ENCODE measurements at places on chromosomes 7 and 10. TPM values are rescaled to one million over a fixed set of nuclear protein-coding genes. Genes with fewer than 3 reads are reported as not detected.
A peak's percentile ranks its signal among the peaks of the same experiment; 100 is the strongest.

- H3K27me3 ChIP-seq: no peaks in the 10 kb centered on the region
- no peak overlapping the region for H3K27ac ChIP-seq
- H3K4me3 ChIP-seq: no peak overlapping the region
- no peak for DNase-seq
- peaks cover 66% of the 10 kb centered on the region for H3K36me3 ChIP-seq
- H3K4me1 ChIP-seq: peaks cover 6% of the 10 kb centered on the region
These were observed 8.1 kb downstream of the ZNF746 start for GRCh38 chr7:149489391-149490024.

DNA sequence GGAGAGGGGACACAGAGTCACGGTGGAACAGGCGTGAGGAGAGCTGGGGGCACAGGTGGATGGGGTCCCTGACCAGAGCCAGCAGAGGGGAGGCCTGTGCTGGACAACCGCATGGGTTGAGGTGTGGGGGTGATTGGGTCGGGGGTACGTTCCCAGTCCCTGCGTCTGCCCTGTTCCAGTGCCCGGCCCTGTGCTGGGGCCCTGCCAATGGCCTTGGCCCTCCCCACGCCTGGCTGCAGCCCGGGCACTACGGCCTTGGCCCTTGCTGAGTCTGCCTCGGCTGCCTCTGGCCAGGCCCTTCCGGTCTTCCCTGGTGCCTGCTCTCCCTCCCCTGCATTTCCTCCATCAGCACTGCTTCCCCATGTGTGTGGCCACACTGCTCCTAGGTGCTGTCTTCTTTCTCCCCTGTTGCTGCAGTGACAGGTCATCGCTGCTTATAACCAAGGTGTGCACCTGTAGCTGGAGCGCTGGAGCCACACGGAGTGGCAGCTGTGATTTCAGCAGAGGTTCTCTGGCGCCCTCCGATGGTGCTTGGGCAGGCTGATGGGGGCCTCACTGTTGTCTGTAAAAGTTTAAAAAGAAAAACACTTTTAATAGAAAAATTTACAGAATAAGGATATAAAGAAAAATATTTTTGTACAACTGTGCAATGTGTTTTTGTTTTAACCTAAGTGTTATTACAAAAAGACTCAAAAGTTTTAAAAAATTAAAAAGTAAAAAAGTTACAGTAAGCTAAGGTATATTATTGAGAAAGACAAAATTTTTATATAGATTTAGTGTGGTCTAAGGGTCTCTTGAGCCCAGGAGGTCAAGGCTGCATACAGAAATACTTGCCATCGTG, 45.2 kb upstream of the BHLHA15 start:
- H3K27ac ChIP-seq: peak overlapping the region; percentile 4
- DNase-seq: peak; percentile 80
- H3K36me3 ChIP-seq: no peaks in the 10 kb centered on the region
- no peaks in the 10 kb centered on the region for H3K27me3 ChIP-seq
- H3K4me3 ChIP-seq: no peak overlapping the region
- peaks cover 5% of the 10 kb centered on the region for H3K4me1 ChIP-seq

DNA sequence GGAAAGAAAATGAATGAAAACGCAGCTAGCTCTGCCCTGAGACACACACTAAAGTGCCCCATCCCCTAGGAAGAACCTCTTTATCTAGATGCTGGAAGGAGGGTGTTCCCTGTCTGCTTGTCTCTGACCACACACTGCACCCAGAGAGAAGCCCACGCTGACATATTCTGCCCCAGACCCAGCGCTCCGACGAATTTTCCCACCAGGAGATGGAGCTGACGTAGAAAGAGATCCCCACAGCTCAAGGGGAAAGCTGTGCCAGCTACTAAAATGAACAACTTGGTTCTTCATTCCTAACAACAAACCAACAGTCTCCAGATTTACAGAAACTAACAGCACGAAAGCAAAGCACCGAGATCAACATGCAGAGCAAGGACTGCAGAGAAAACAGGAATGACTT, 73.3 kb downstream of the KIAA1549 start:
- H3K27ac ChIP-seq: no peak overlapping the region
- peaks cover 3% of the 10 kb centered on the region for H3K27me3 ChIP-seq
- H3K36me3 ChIP-seq: no peaks in the 10 kb centered on the region
- H3K4me3 ChIP-seq: no peak overlapping the region

DNA sequence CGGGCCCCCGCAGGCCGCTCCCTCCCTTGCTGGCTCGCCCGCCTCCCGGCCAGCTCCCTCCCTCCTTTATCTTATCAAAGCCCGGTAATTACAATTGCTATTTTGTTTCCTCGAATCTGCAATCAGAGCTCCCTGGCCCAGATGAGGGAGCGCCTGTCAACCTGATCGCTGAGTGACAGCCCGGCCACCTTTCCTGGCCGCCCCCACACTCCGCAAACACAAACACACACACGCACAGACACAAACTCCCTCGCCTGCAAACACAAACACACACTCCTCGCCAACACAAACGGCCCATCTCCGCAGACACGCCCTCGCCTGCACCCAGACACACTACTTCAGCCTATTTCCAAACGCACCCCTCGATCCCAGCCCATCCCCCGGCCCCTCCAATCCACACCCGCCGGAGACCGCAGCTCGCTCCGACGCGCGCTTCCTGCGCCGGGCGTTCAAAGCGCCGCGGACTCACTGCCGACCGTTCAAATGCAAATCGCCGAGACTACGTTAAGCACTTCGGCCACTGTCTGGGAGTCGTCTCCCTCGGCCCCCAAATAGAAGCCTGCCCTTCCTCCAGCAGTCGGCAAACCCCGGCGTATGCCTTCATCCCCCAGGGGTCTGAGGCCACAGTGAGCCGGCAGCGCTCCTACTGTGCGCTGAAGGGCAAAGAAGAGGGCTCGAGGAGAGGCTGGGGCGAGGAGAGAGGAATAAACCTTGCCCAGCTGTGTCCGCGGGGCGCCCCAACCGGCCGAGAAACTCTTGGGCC, 3.0 kb upstream of the FGF8 start:
- H3K27me3 ChIP-seq: peaks cover 29% of the 10 kb centered on the region
- H3K4me1 ChIP-seq: peaks cover 46% of the 10 kb centered on the region
- no peak overlapping the region for H3K27ac ChIP-seq
- peak; percentile 53 for DNase-seq
- peak overlapping the region; percentile 59 for H3K4me3 ChIP-seq

Gene PDE1C
- total RNA-seq: not detected

DNA sequence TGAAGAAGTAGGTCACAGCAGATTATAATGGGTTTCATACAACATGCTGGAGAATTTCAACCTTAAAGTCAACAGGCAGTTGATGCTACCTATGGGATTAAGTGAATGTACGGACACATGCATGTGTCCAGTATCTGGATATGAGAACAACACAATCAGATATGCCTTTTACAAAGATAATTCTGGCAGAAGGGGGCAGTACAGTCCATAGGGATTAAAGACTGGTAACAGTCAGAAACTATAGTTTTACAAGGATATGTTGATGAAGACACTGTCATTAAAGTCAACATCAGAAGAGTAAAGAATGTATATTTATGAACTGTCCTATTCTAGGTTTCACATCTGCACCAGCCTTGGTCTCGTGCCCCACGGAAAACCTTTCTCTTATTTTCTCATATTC, 41.5 kb downstream of the ANKMY2 start:
- no peak overlapping the region for H3K27ac ChIP-seq
- H3K36me3 ChIP-seq: peaks cover 23% of the 10 kb centered on the region
- no peak overlapping the region for H3K4me3 ChIP-seq

GRCh38 chr10:70007116-70007820, 45.4 kb upstream of the MACROH2A2 start:
- H3K27me3 ChIP-seq: peaks cover 30% of the 10 kb centered on the region
- DNase-seq: no peak
- H3K4me3 ChIP-seq: no peak overlapping the region

- no peak overlapping the region for H3K27ac ChIP-seq
- no peaks in the 10 kb centered on the region for H3K27me3 ChIP-seq
- no peak for DNase-seq
- peaks cover 44% of the 10 kb centered on the region for H3K36me3 ChIP-seq
- no peak overlapping the region for H3K4me3 ChIP-seq
These were observed 13.2 kb downstream of the LDB1 start for GRCh38 chr10:102106998-102107397.

DNA sequence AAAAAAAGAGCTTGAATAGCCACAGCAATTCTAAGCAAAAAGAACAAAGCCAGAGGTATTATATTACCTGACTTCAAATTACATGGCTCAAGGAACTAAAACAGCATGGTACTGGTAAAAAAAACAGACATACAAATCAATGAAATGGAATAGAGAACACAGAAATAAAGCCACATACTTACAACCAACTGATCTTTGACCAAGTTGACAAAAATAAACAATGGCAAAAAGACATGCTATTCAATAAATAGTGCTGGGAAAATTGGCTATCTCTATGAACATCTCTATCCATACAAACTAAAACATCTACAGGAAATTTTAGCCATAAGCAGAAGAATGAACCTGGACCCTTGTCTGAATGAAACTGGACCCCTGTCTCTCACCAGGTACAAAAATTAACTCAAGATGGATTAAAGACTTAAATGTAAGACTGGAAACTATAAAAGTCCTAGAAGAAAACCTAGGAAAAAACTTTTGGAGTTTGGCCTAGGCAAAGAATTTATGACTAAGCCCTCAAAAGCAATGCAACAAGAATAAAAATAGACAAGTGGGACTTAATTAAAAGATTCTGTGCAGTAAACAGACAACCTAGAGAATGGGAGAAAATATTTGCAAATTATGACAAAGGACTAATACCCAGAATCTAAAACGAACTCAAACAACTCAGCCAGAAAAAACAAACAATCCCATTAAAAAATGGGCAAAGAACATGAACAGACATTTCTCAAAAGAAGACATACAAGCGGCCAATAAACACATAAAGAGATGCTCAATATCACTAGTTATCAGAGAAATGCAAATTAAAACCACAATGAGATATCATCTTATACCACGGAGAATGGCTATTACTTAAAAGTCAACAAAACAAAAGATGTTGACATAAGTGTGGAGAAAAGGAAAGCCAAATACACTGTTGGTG, 72.8 kb upstream of the DDC start:
- no peaks in the 10 kb centered on the region for H3K36me3 ChIP-seq
- H3K4me1 ChIP-seq: no peaks in the 10 kb centered on the region
- peaks cover 8% of the 10 kb centered on the region for H3K27me3 ChIP-seq
- no peak overlapping the region for H3K4me3 ChIP-seq
- DNase-seq: no peak

GRCh38 chr7:45007106-45007505, 7.1 kb downstream of the CCM2 start:
- no peaks in the 10 kb centered on the region for H3K27me3 ChIP-seq
- H3K27ac ChIP-seq: peak overlapping the region; percentile 1
- H3K4me3 ChIP-seq: no peak overlapping the region
- peaks cover 43% of the 10 kb centered on the region for H3K36me3 ChIP-seq
- no peak for DNase-seq

Gene SUFU
- total RNA-seq: 8.4 TPM

Gene CALN1
- 0.12 TPM for total RNA-seq

Gene TFR2
- total RNA-seq: 10.1 TPM

GRCh38 chr7:25180946-25181345, 47.3 kb downstream of the NPVF start:
- H3K27me3 ChIP-seq: no peaks in the 10 kb centered on the region
- H3K4me1 ChIP-seq: peaks cover 16% of the 10 kb centered on the region
- peak overlapping the region; percentile 78 for H3K4me3 ChIP-seq
- no peak for DNase-seq

Gene TACR2
- not detected for total RNA-seq

- no peak overlapping the region for H3K27ac ChIP-seq
- H3K4me1 ChIP-seq: no peaks in the 10 kb centered on the region
- DNase-seq: no peak
- no peaks in the 10 kb centered on the region for H3K27me3 ChIP-seq
These were observed 36.2 kb upstream of the ZNF716 start for GRCh38 chr7:57413529-57414398.

- peaks cover 49% of the 10 kb centered on the region for H3K36me3 ChIP-seq
- H3K27me3 ChIP-seq: no peaks in the 10 kb centered on the region
- H3K4me3 ChIP-seq: no peak overlapping the region
- peaks cover 19% of the 10 kb centered on the region for H3K4me1 ChIP-seq
- DNase-seq: peak; percentile 65
- H3K27ac ChIP-seq: peak overlapping the region; percentile 39
These were observed 6.9 kb downstream of the ATP5MF start for GRCh38 chr7:99459087-99459486.

Gene CYP26A1
- not detected for total RNA-seq

GRCh38 chr7:20033621-20034400, 183.4 kb downstream of the MACC1 start:
- H3K4me3 ChIP-seq: no peak overlapping the region
- DNase-seq: no peak
- no peaks in the 10 kb centered on the region for H3K27me3 ChIP-seq
- no peak overlapping the region for H3K27ac ChIP-seq
- no peaks in the 10 kb centered on the region for H3K36me3 ChIP-seq

Gene PNLIPRP2
- not detected for total RNA-seq

- H3K27ac ChIP-seq: no peak overlapping the region
- H3K36me3 ChIP-seq: peaks cover 2% of the 10 kb centered on the region
- H3K4me3 ChIP-seq: no peak overlapping the region
- H3K4me1 ChIP-seq: no peaks in the 10 kb centered on the region
These were observed 269.0 kb downstream of the DIP2C start for GRCh38 chr10:420154-421121.

DNA sequence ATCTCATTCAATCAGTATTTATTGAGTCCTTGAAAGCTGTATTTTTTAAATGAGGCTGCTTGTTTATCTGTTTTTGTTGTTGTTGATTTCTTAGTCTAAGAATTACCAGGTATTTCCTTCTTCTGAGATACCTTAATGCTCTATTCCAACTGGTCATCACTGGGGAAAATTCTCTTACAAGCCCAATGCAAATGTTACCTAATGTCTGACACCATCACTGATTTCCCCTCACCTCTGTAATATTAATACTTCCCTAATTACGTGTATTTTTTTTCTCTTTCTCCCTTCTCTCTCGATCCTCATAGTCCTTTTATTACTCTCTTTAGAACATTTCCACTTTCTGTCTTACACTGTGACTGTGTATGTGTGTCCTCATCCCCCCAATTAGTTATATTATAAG, 13.9 kb downstream of the HDAC9 start:
- no peak overlapping the region for H3K4me3 ChIP-seq
- H3K36me3 ChIP-seq: no peaks in the 10 kb centered on the region
- no peaks in the 10 kb centered on the region for H3K27me3 ChIP-seq

Gene SPDYE16
- total RNA-seq: 0.18 TPM

Gene PAX4
- total RNA-seq: not detected

DNA sequence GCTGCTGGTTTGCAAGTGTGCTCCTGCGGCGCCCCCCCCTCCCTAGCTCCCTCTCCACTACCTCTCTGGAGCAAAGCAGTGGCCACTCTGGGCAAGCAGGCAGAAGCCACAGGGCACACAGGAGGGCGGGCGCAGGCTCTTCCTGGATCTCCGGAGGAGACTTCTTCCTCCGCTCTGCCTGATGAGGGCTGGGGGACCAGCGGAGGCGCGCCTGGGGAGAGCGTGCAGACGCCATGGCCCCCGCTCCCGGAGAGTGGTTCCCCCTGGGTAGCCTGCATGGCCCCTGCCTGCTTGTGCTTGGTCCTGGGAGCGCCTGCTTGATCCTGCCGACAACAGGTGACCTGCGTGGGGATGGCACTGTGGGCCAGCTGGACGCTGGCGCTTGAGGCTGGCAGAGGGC, 29.0 kb downstream of the ANKMY2 start:
- no peak for DNase-seq
- peaks cover 20% of the 10 kb centered on the region for H3K4me1 ChIP-seq
- H3K27ac ChIP-seq: no peak overlapping the region
- no peak overlapping the region for H3K4me3 ChIP-seq
- H3K27me3 ChIP-seq: no peaks in the 10 kb centered on the region

GRCh38 chr10:119747940-119748339, 22.1 kb downstream of the INPP5F start:
- H3K27ac ChIP-seq: no peak overlapping the region
- peaks cover 2% of the 10 kb centered on the region for H3K36me3 ChIP-seq
- H3K4me3 ChIP-seq: no peak overlapping the region
- peaks cover 23% of the 10 kb centered on the region for H3K4me1 ChIP-seq
- H3K27me3 ChIP-seq: no peaks in the 10 kb centered on the region

- no peak overlapping the region for H3K27ac ChIP-seq
- peaks cover 20% of the 10 kb centered on the region for H3K4me1 ChIP-seq
- H3K4me3 ChIP-seq: no peak overlapping the region
- DNase-seq: no peak
These were observed 48.8 kb downstream of the SFR1 start for GRCh38 chr10:104170610-104171254.
